ENCODE measurements at places on chromosomes 7 and 10. TPM values are rescaled to one million over a fixed set of nuclear protein-coding genes. Genes with fewer than 3 reads are reported as not detected.

DNA sequence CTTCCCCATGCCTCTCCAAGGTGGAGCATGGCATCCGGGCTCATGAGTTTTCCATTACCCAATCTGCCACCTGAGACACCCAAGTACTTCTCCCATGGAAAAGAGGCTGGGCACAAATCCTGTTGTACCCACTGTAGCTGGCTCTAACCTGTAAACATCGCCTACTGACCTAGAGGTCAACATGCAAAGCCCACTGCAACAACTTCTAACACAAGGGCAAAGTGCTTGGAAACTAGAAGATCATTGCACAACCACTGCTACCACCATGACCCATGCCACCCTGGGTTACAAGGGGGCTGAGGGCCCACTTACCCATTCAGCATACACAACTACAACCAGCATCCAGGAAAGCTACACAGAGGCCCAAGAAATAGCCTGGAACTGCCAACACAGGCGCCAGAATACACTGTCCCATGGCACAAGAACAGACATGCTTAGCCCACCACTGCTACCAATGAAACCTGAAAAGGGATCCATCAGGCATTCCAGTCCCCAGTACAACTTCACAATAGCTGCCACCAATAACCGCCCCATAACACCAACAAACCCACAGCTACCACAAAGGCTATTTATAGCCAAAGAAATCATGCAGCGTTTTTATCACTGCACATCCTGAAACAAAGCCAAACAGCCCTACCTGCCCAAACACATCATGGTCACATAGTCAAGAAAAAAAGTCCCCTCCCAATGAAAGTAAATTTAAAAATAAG, 63.4 kb downstream of the RNF32 start:
- DNase-seq: no peak

- no peak for DNase-seq
Observed at GRCh38 chr7:76262683-76263402, 39.6 kb upstream of the HSPB1 start.

DNA sequence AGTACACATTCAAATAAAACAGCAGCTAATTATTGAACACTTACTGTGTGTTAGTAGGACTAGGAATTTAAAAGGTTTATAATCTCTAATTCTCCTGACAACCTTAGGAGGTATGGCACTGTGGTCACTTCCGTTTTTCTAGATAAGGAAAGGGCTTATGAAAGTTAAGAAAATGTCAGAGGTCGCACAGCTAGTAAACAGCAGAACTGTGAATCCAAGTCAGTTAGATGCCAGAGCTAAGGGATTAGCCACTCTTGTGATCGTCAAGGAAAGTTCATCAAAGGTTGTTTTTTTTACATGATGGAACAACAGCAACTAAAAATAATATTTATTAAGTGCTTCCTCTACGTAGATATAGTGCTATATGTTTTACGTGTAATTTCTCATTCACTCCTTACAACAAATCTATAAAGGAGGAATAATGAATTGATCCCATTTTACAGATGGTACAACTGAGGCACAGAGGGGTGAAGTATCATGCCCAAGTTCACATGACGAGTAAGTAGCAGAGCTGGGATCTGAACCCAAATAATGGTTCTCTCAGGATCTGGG, 84.9 kb downstream of the NAMPT start:
- DNase-seq: no peak

DNA sequence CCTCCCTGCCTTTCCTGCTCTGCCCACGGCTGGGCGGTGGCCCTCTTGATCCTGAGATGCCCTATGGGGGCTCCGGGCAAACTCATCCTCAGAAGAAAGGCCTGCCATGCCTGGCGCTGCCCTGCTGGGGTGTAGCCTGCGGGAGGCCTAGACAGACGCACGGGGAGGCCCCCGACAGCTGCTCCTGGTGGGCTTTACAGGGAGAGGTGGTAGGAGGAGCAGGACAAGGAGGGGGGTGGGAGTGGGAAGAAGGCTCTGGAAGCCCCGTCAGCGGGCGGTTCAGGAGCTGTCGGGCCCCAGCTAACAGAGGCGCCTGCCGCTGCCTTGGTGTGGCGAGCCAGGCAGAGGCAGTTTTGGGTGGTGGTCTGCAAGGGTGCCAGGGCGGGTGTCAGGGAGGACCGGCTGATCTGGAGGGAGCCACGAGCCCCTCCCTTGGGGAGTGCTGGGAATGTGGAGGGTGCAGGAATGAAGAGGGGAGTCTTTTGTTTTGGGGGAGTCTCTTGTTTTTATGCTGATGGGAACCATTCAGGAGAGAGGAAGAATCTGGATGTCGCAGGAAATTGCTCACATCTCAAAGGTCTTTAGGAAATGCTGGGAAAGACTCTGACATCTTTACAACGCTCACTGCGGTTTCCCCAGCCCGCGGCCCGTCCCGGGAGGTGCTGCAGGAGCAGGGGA, 63.5 kb downstream of the CFAP46 start:
- DNase-seq: no peak

GRCh38 chr10:132616170-132616995, 78.8 kb downstream of the INPP5A start:
- DNase-seq: peak; percentile 55

GRCh38 chr10:128087884-128088709, 38.1 kb downstream of the MKI67 start:
- no peak for DNase-seq

DNA sequence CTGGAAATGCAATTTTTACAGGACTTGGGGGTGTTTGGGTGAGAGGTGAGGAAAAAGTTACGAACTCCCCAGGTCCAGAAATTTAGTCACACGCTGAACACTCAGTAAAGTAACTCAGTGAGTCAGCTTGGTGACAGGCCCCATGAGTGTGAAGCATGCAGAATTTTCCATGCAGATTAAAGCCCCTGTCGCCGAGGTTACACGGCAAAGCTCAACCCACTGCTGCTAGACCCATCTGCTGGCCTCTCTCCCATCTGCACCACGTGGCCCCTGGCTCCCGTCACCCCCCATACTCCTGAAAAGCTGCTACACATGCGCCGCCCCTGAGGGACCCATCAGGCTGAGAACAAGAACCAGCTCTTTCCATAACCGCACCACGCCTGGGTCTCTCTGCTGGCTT, 7.0 kb upstream of the MMP21 start:
- no peak for DNase-seq

DNA sequence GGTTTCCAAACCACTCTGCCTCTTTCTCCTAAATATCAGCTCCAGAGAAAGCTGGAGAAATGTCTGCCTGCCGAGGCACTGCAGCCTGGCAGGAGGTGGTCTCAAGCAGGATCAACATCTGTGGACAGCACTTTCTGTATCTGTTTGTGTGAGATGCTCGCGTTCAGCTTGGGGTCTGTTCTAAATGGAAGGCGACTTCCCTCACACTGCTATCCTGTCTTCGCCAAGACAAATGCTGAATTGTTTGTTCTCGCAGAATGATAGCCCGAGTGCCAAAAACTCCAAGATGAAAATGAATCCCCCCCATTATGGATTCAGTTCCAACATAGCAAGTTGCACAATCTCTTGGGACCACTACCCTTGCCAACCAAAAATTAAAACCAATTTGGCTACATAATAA, 72.2 kb upstream of the PALS2 start:
- DNase-seq: no peak

GRCh38 chr10:123939591-123939990, 48.0 kb upstream of the CPXM2 start:
- no peak for DNase-seq

DNA sequence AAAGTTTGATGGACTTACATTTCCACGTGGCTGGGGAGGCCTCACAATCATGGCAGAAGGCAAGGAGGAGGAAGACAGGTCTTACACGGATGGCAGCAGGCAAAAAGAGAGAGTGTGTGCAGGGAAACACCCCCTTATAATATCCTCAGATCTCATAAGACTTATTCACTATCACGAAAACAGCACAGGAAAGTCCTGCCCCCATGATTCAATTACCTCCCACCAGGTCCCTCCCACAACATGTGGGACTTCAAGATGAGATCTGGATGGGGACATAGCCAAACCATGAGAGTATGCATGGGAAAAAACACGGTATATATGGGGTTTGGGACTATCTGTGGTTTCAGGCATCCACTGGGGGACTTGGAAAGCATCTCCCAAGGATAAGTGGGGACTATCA, 78.0 kb downstream of the PLXNA4 start:
- DNase-seq: no peak

- no peak for DNase-seq
Observed at GRCh38 chr7:89183712-89184111, 388.2 kb upstream of the TEX47 start.

DNA sequence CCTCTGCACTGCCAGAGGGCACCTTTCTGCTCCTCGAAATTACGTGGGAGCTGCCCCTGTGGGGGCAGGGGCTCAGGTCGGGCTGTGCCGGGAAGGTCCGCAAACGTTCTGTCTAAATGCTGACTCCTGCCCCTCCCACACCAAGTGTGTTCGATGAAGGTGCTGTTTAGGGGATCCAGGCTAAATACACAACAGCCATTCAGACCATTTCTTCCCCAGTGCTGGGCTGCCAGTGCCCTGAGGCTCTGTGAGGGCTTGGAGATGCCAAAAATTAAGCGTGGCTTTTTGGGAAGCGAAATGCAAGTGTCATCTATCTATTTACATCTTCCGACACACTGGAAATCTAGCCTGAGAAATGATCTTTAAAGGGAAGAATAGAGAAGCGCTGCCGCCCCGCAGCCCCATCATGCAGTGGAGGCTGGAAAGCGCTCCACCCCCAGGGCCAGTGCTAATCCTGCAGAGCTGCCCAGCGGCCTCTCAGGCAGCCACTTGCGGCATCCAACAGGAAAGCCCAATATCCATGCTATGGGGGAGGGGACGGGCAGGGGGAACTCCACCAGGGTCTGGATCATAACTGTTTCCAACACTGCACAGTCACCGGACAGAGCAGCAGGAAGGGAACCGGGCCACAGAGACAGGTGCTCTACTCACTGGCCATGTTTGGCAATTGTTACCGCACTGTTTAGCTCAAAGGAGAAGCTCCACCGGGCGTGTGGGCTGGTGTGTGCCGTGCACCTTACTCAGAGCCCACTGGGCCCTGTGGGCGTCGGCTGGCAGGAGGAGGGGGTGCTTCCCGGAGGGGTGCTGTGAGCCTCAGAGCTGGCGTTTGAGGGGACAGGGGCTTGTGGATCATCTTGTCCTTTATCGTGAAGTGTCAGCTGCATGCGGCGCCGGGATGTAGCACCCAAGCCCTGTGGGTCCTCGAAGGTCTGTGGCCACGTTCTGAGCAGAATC, 205.5 kb downstream of the DNAJB6 start:
- no peak for DNase-seq

The AEBP1 gene
- total RNA-seq: 18.1 TPM

The ACTL6B gene
- total RNA-seq: not detected

The CFAP70 gene
- 3.4 TPM for total RNA-seq

The CALCR gene
- total RNA-seq: not detected
